ENCODE measurements at places on chromosomes 5 and 9.

GRCh38 chr5:136192015-136192525 is 892 bp downstream of the SMIM32 start:
- DNase-seq = no peak

GRCh38 chr5:66169534-66169933 is 25.4 kb downstream of the SREK1 start:
- DNase-seq = no peak

GRCh38 chr9:120863833-120864232 is 13.2 kb downstream of the PHF19 start:
- DNase-seq = no peak

DNA sequence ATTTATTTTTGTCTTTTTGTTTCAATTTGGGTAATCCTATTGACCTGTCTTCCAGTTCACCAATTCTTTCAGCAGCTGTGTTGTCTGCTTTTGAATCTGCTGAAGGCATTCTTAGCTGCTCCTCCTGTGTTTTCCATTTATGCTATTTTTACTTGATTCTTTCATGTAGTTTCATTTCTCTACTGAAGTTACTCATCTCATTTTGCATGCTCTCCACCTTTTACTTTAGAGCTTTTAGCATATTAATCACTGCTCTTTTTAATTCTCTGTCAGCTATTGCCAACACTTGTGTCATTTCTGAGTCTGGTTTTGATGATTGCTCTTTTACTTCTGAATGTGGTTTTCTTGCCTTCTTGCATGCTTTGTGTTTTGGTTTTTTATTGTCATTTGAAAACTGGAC is 496.0 kb upstream of the CLINT1 start:
- no peak for DNase-seq

- DNase-seq = no peak
Measured at GRCh38 chr5:157956271-157956885, 97.4 kb upstream of the CLINT1 start.

GRCh38 chr9:130780415-130780814 is 54.6 kb upstream of the ABL1 start:
- no peak for DNase-seq

DNA sequence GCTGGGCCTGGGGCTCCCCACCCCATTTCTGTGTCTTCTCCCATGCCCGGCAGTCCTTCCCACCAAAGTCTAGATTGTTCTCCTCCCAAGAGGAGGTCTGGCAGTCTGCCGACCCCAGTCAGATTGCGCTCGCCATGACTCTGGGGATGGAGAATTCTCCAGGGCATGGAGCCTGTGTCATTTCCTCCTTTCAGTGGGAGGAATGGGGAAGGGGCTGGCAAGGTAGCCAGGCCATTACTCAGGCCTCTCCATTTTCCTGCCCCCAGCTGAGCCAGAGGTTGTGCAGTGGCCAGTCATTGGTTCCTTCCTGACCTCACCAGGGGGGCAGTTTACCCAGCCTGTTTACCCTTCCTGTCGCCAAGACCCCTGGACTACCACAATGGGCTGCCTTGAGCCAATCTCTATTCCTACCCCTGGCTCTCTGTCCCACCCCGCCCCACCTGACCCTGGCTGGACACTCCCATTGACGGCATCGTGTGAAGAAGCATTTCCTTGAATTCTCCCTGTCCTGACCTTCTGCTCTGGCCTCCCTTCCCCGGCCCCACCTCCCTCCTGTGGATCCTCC is 628 bp downstream of the SYNPO start:
- DNase-seq = no peak

DNA sequence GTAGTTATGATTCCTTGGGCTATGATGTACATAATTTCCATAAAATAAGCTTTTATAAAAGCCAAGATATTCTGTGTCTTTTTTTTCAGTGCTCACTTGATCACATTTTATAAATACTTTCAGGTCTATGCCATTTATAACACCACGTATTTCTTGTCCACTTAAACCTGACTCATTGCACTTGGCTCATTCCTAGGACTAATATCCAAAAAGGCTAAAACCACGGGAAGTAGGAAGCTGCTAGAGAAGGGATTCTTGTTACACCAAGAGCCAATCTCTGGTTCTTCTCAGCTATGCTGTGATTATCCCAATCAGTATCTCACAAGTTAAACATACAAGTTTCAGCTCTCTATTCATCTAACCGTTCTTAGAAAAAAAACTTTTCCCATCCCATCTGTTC is 80.4 kb upstream of the CDH6 start:
- DNase-seq = no peak

GRCh38 chr9:127793093-127793708 is 7.4 kb downstream of the CDK9 start:
- DNase-seq = no peak

GRCh38 chr5:52799358-52799982 is 11.8 kb downstream of the ITGA1 start:
- DNase-seq = peak; percentile 46

DNA sequence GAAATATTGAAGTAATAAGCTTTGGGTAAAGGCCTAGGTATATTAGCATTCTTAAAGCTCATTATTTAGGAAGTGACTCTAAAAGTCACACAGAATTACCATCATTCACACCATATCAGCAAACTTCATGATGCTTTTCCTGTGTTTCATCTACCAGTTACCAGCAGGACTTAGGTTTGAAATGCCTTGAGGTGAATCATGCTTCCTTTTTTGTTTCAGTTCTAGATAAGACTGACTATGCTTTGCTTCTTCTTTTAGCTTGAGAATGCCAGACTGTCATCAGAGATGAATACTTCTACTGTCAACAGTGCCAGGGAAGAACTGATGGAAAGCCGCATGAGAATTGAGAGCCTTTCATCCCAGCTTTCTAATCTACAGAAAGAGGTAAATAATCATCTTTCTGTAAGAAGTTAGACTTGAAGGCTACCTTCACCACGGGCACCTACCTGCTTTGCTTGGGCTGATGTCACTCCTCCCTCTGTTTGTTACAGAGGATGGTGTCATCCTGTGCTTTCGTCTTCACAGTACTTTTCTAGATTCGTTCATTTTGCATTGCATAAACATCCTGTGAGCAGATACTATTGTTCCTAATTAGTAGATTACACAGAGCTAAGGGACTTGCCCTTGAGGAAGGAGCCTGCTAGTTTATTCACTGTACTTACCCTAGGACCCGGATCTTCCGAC is 34.7 kb downstream of the LMNB1 start:
- no peak for DNase-seq

DNA sequence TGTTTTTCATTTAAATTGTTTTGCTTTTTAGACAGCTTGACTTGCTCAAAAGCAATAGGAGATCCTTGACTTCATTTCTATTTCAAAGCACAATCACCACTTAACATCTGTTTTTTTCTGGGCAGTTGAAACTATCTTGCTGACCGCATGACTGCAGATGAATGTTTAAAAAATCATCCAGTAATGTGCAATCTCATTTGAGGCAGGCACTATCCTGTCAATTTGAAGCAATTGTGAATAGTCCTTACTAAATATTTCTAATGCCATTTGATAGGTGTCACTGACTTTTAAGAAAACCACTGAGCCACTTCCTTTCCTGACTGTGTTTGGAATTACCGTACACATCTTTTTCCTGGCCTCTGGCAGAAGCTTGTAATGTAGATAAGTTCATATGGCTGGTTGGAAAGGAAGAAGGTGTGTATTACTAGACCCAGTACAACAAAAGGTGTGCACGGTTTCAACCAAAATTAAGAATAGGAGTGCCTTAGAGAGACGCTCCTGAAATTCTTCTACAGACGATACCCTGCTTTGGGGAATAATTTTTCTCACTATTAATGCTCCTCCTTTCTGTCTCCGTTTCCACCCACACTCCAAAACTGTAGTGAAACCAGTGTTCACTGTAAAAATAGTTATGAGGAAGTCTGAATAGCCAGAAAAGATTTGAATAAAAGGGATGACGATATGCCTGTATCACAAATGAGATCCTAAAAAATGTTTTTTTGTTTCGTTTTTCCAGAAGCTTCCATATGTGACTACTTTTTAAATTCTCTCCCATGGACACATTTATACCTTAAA is 136.7 kb upstream of the MOCS2 start:
- no peak for DNase-seq

GRCh38 chr5:180049185-180049548 is 22.4 kb downstream of the RNF130 start:
- DNase-seq = no peak

- DNase-seq = no peak
Measured at GRCh38 chr9:136004712-136005111, 43.5 kb upstream of the UBAC1 start.

- no peak for DNase-seq
Measured at GRCh38 chr5:57989378-57989777, 470.5 kb downstream of the PLK2 start.
